D721Med (cell line): ENCODE measurements at places on chromosomes 2 and 18.

DNA sequence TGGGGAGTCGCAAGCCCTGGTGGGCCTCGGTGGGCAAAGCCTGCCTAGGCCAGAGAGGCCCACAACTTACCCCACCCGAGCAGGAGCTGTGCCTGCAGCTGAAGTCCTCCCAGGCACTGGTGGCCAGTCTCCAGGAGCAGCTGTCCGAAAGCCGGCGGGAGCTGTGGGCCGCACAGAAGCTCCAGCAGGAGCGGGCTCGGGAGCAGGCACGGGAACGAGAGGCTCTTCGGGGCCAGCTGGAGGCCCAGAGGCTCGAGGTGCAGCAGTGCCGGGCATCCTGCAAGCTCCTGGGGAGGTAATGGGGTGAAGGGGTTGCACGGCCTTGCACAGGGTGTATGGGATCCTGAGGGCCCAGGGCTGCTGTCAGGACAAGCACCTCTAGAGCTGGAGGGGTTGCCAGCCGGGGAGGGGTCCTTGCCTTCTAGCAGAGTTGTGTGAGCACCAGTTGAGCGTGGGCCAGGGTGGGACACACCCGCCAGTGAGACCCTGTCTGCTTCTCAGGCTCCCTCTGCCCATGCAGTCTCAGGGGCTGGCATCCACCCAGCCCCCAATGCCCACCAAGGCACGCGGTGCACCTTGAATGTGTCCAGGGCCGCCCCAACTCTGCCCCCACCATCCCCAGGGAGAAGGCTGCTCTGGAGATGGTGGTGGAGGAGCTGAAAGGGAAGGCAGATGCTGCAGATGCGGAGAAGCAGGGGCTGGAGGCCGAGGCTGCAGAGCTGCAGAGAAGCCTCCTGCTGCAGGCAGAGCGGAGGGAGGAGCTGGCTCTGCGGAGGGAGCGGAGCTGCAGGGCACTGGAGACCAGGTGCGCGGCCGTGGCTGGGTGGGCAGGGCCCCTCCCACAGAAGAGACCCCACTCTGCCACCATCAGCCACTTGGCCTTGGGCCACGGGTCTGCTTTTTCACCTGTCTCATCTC, 27.2 kb downstream of the CROCC2 start:
- DNase-seq: no peak

- DNase-seq: peak; percentile 34
Measured at GRCh38 chr2:157497638-157498314, 53.9 kb upstream of the CYTIP start.

DNA sequence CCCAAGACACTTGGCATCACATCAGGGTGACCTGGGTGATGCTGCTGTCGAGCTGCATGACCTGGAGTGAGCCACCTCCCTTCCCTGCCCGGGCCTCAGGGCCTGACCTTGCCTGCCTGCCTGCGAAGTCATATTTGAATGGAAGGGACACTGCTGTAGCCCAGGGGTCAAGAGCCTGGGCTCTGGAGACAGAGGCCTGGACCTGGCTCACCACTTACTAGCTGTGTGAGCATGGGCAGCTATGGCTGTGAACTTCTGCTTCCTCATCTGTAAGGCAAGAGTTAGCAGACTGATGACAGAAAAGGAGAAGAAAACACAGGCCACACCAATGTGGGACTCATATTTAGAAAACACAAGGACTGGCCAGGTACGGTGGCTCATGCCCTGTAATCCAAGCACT, 118.7 kb downstream of the ZFP36L2 start:
- DNase-seq: no peak

- no peak for DNase-seq
Measured at GRCh38 chr2:187566266-187566665, 12.0 kb upstream of the TFPI start.

DNA sequence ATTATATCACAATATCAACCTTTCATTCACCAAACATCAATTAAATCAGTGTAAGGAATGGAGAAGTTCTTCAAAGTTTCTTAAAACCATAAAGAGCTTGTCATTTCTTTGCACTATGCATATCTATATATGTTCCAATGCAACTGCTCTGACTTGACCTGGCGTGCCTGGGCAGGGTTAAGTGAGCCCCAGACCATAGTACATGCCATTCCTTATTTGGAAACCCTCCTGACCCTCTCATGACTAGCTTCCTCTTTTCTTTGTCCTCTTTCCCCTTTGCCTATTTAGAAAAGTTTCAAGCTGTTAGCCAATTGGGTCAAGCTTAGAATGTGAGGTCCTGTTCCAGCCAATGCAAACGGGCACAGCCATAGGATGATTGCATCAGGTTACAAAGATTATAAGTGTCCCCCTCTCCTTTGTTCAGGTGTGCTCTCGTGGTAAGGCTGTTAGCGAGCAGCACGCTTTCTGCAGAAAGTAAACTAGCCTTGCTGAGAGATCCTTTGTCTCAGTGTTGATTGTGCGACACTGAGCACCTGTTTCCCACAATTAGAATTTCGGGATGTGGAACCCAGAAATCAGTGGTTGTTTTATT, 78.2 kb upstream of the UXS1 start:
- no peak for DNase-seq

- DNase-seq: no peak
Measured at GRCh38 chr2:46535360-46535759, 56.0 kb downstream of the TMEM247 start.

DNA sequence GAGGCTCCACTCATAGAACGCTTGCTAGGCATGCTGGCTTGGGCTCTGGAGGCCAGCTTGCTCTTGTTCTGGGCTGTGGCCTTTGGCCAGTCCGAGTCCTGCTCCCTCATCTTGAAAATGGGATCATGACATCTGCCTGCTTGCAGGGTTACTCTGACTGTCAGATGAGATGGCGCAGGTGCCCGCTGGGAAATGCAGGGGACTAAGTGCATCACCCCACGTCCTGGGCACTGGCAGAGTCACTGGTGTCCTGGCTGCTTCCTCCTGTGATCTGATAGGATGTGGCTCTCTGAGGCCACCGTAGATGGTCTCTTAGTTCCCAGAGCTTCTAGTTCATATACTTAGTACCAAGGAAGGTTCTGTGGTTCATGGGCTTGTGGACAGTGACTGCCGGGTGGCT, 18.5 kb downstream of the LDLRAD4 start:
- DNase-seq: no peak

GRCh38 chr18:79647307-79647706, 32.3 kb upstream of the CTDP1 start:
- no peak for DNase-seq

DNA sequence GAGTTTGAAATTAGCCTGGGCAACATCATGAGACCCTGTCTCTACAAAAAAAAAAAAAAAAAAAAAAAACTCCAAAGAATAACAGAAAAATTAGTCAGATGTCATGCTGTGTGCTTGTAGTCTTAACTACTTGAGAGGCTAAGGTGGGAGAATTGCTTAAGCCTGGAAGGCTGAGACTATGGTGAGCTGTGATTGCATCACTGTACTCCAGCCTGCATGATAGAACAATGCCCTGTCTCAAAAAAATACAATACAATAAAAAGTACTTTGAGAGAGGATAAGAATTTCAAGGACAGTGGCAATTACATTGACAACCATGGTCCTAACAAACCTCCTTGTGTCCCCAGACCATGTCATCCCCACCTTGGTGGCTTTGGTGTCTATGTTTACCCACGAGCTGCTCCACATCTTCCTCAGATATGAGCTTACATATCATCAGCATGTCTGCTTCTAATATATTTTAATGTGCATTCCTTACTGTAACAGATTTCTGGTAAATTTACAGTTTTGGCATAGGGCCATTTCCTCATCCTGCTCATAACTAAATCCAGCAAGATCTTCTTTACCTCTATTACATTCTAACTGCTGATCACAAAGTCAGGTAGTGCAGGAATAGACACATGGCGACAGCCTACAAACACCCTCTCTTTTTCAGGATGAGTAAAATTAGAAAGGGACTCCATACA, 437.7 kb upstream of the HNRNPA3 start:
- DNase-seq: no peak

DNA sequence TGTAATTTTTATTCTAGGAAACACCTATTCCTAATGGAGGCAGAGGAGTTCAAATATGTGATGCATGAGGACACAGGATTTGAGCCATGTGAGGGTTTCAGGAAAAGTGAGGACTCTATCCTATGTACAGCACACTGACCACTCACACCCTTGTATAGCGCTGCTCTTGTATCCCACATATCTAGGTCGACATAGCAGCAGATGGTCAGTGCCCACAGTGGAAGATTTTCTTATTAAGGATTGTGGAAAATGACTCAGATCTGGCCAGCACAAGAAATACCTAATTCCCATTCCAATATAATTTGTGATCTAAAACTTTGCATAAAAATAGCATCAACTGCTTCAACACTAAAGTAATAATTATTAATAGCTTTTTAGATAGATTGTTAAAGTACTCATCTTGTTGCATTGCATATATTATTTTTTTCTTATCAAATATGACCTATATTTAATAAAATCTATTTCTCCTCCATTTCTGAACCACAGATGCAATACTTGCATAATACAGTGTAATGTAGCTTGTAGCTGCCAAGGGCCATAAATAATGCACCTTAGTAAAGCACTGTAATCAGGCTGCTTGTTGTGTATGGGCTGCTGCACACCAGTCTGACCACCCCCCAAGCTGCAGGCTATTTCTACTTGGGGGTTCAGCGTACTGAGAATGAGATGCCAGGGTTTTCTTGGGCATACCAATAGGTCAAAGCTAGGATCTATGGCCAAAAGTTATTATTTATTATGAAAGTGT, 442.2 kb upstream of the CWC22 start:
- no peak for DNase-seq

GRCh38 chr2:136254681-136255080, 136.7 kb upstream of the CXCR4 start:
- no peak for DNase-seq

- DNase-seq: no peak
Measured at GRCh38 chr2:96249654-96250053, 16.1 kb downstream of the TMEM127 start.

DNA sequence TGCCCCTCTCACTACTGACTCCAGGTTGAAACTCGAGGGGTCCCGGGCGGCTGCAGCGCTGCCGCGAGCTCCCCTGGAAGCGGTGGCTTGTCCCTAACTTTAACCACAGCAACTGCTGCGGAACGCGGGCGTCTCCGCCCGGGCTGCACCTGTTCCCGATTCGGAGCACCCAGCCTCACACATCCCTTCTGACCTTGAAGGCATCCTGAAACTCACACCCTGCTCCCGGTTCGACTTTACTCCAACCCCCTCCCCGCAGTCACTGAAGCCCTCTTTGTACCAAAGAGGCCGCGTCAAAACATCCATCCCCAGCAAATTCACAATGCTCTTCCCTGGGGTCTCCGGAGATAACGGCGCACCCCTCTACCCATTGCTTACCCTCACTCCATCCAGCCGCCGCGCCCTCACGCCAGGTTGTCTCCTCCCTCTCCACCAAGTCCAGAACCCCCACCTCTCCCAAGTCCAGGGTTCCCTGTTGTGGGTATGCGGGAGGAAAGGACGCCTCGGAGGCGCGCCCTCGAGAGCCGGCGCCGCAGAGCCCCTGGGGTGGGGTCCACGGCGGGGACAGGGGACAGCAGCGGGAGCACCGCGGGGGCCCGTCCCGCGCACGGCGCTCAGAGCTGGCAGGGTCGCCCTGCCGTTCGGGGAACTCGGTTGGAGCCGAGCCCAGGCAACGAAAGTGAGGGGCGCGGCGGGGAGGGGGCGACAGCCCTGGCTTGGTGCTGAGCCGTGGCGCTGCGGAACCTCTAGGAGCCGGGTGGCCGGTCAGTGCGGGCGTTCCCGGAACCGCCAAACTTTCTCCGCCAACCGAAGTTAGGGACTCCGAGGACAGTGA, 934 bp downstream of the MYO5B start:
- peak; percentile 24 for DNase-seq
